ENCODE measurements at places on chromosomes 6 and 20.

GRCh38 chr20:39234520-39235095 is 272.5 kb downstream of the DHX35 start:
- no peak for DNase-seq

GRCh38 chr6:36668591-36668990 is 9.9 kb upstream of the CDKN1A start:
- no peak for DNase-seq

- DNase-seq, result no peak
Measured at GRCh38 chr20:20497242-20497978, 129.5 kb downstream of the INSM1 start.

- no peak for DNase-seq
Measured at GRCh38 chr6:99790679-99791078, 184.0 kb downstream of the PRDM13 start.

DNA sequence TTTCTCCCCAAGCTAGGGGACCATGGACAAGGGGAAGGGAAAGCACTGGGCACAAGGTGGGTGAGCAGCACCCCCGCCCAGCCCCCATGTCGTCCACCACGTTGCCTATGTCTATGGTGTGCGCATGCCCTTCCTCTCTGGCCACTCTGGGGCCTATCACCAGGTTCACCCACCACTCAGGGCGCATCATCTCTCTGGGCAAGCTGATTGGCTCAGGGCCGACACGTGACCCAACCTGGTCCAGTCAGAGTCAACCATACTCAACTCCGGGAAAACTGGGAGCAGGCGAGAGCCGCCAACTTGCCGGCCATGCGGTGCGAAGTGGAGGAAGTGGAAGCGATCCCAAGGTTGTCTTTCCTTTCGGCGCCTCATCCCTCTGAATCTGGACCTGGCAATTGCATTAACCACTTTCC is 25.9 kb downstream of the ACSS1 start:
- no peak for DNase-seq

DNA sequence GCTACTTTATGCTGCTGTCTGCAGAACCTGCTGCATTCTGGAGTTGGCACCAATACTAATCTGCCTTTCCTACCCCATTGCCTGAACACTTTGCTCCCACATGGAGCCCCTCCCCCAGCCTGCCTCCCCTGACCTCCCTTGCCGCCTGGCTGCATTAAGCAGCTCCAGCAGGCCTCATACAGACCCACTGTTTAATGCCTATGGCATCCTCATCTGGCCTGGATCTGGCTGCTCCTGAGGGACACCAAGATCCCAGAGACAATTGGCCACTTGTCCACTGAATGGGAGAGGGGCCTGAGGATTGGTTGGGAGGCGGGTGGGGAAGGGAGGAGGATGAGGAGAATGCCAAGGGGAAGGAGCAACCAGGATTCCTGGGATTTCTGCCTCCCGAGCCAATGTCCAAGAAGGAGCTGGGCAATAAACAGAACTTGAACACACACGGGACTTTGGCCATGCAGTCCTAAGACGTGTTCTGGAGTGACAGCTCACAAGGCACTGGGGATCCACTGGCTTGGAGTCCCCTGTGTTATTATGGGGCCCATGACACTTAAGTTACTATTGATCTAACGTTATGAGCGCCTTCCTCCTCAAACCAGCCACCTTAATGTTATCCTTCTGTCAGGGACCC is 10.4 kb upstream of the KCNK5 start:
- DNase-seq, result no peak

- no peak for DNase-seq
Measured at GRCh38 chr20:48898210-48898609, 23.3 kb upstream of the ARFGEF2 start.

GRCh38 chr6:83962582-83962981 is 71.0 kb upstream of the MRAP2 start:
- DNase-seq, result no peak

- no peak for DNase-seq
Measured at GRCh38 chr20:6644813-6645628, 122.5 kb upstream of the BMP2 start.

DNA sequence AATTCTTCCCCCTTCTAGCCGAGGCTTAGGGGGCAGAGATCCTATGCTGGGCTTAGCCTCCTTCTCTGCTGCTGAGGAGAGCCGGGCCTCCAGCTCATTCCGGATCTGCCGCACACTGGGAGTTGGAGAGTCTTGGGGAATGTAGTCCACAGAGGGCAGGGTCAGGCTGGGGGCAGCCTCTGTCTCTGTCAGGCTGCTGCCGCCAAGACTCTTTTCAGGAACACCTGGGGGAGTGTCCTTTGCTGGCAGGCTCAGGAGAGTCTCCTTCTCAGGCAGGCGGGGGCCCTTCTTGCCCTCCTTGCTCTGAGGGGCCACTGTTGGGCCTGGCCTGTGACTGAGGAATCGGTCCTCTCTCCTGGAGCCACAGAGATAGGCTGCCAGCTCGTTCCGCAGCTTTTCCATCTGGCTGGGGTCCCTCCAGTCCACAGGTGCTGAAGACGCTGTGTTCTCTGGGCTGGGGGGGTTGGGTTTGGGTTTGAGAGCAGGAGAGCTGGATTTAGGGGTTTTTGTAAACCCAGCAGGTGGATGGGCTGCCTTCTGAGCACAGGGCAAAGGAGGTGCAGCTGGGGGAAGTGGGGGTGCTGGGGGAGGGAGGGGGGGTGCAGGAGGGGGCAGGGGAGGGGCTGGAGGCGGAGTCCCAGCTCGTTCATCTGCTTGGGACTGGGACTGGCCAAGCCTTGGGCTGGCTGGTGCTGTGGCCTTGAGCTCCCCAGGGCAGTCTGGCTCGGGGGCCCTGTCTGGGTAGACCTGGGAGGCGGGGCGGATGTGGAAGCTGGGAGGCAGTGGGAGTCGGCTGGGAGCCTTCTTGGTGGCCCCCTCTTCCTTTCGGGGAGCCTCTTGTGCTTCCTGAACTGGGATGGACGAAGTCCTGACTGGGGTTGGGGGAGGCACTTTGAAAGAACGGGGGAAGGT is 36.1 kb downstream of the C6orf132 start:
- DNase-seq, result no peak

DNA sequence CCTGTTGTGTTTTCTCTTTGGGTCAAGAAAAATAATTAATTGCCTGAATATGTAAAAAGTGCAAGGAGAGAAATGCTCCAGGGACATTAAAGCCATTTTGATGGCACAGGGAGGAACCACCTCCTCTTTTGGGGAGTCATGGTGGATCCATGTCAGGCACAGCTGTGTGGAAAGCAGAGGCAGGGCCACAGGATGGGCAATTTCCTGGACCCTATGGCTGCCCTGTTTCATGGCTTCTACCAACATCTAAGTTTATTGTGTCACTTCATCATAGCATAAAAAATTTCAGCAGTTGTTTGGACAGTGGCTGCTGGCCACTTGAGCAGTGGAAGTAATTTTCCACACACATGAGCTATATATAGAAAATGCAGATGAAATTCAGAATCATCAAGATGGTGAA is 238.2 kb downstream of the SYNE1 start:
- DNase-seq, result no peak

- DNase-seq, result no peak
Measured at GRCh38 chr6:169589699-169590257, 112.1 kb downstream of the WDR27 start.

DNA sequence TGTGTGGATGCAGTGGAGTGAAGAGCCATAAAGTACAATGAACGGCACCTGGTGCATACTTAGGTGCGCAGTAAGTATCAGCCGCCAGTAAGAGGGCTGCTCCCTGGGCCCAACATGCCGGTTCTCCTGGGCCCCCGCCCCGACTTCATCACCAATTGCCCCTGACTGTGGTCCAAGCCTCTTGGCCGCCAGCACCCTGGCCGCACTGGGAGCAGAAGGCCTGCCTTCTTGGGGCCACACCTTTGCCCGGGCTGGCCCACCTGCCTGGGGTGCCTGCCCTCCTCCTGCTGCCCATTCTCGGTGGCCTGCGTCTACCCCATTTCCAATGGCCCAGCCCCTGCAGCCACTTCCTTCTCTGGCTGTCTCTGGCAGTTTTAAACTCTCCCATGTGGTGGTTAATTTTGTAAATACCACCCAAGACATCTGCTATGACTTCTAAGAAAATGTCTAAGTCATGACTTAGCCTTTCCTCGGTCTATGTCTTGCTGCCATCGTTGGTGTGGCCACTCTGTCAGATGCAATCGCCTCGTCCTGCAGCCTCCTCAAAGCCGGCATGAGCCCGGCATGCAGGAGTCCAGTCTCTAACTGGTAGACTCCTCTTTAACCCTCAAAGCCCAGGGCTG is 36.8 kb downstream of the PMEPA1 start:
- no peak for DNase-seq

DNA sequence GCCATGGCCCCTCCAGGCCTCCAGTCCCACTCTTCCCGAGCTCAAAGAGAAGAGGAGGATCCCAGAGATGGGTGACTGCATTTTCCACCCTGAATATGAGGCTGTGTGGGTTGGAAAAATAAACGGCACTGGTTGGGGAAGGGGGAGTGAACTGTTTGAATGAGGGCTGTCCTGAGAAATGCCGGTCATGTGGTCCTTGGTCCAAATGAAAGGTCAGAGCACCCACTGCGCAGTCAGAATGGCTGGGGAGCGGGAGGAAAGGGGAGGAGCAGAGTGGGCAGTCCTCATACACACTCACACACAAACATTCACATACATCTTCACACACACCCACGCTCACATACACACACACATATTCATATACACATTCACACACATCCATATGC is 83.1 kb downstream of the MRPL14 start:
- DNase-seq, result no peak

- DNase-seq, result no peak
Measured at GRCh38 chr6:141460743-141461484, 671.8 kb upstream of the GJE1 start.

GRCh38 chr20:64042054-64042781 is 6.2 kb downstream of the C20orf204 start:
- no peak for DNase-seq

GRCh38 chr6:16493802-16494201 is 255.4 kb downstream of the GMPR start:
- DNase-seq, result no peak

- no peak for DNase-seq
Measured at GRCh38 chr6:136501096-136501495, 49.1 kb downstream of the MAP7 start.

GRCh38 chr6:162671580-162672165 is 55.9 kb downstream of the PRKN start:
- no peak for DNase-seq

DNA sequence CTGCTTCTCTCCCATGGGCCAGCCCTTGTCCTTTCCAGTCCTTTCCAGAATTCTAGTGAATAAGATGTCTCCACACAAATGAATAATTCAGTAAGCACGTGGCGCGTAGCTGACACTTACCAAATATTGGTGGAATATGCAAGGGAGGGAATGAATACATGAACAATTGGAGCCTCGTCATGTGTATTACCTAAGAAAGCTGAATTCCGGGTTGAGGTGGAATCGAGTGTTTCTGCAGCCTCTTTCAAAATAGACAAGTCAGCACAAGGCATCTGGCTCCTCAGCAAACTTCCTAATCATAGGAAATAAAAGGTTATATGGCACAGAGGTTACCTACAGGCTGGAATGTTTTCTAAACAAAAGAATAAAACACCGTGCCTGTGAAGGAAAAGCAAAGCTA is 47.0 kb upstream of the NT5E start:
- no peak for DNase-seq

- DNase-seq, result no peak
Measured at GRCh38 chr20:62900692-62901584, 25.4 kb downstream of the DIDO1 start.

GRCh38 chr6:37960139-37960935 is 140.8 kb downstream of the ZFAND3 start:
- DNase-seq, result no peak

GRCh38 chr6:169277619-169278018 is 24.0 kb upstream of the THBS2 start:
- no peak for DNase-seq

DNA sequence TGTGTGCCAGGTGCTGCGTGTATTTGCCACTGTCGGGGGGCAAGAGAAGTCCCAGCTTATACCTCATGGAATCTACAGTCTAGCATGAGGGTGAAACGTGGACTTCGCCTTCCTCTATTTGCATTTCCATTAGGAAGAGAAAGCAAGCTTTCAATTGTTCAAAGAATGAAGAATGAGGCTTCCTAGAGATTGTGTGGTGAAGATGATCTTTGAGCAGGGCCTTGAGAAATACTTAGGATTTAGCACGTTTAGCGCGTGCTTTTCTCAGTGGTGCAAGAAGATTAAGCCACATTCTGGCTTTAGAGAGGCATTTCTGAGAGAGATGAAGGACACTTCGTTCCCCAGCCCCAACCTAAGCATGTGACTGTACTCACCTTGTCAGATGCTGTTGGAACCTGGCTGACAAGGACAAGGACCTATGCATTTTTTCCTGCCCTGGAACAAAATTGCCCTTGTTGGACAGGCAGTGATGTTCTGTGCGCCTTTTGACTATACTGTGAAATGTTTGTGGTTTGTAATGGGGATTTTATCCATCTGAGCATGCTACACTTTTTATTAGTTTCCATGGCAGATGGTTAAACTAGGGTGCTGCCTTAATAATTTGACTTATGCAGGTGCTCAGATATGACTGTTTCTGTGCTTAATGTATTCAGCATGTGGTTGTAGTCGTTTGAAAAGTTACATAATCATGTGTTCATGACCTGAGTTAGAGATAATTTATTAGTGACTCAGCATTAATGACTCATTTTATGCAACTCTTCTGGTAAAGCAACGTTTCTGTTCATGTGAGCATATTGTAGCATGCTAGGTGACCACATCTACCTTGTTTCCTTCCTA is 10.7 kb downstream of the TULP4 start:
- no peak for DNase-seq

- DNase-seq, result no peak
Measured at GRCh38 chr6:92023410-92023966, 1395.9 kb downstream of the EPHA7 start.

DNA sequence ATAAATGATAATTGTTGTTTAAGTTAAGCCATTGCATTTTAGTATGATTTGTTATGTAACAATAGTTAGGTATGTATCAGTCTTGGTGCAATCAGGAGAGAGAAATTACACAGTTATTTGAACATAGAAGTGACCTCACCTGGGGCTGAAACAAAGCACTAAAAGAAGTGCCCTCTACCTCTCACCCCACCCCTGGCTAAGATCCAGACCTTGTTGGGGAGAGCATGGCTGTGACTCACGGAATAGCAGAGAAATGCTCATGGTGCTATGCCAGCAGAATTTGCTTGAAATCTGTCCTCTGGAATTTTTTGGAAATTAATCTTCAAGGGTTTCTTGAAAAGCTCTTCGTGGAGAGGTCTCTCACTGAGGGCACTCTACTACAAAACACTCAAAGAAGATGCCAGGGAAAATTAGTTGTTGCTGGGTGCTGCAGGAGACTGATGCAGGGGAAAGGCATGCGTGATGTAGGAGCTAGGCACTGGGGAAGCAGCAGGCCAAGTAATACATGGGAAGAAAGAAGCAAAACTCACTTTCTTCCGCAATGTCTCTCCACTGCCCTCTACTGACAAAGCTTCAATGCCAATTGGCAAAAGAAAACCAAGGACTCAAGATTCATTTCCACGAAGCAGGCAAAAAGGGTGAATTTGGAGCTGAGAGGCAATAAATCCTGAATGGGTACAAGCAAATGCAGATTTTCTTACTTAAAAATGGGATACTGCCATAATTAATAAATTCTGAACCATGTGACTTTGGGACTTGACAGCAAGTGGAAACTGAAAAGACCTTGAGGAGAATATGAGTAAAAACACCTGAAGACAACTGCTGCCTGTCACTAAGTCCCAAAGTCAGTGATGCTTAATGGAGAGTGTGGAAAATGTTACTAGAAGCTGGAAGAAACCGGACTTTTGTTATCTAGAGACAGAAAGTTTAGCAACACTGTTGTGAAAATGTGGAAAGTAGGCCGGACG is 136.3 kb upstream of the ZNF184 start:
- no peak for DNase-seq

All from GM19239 (cell line).